ENCODE measurements at places on chromosomes 5 and 9.

- DNase-seq: no peak
Measured at GRCh38 chr5:76367623-76368371, 35.3 kb upstream of the IQGAP2 start.

DNA sequence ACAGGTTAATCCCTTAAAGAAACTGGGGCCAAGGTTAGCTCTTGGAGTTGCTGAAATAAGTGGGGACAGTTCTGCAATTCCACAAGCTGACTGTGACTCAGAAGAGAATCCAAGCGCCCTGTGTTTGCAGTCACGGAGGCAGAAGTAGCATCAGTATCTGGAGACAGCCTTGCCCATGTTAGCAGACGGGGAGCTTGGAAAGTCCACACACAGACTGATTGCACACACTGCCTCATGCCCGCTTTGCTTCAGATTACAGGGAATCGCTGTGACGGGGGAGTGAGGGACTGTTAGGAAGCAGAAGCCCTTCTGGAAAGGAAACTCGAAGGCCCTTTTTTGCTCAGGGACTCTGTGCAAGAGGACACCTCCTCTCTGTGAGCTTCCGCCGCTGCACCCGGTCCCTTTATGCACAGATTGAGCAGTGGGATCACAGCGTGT is 30.9 kb upstream of the PPP1R26 start:
- no peak for DNase-seq

GRCh38 chr9:12880406-12881015 is 105.7 kb downstream of the LURAP1L start:
- DNase-seq: no peak

DNA sequence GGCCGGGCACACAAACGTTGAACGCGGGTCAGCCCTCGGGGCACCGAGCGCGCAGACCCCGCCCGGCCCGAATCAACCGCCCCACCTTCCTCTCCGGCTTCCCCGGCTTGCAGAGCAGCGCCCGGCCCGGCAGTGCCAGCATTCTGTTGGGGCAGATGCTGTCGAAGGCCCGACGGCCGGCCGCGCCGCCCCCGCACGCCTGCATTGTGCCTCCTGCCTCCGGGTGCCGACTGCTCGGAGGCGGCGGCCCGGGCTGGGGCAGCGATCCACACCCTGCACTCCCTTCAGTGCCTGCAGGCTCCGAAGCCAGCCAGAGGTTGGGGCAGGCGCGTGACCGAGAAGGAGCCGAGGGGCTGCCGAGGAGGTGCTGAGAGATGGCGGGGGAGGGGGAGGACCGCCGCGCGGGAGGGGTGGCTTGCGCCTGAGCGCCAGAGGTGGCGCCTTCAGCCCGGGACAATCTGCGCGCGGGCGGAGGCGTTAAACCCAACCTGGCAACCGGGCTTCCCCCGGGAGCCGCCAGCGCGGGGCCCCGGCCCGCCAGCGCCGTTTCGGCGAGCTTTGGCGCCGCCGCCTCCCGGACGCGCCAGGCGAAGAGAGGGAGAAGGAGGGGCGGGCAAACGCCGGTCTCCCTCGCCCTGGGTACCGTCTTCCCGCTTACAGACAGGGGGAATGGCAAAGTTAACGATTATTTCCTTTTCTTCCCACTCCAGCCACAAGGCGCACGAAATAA is at the start of gene MCIDAS:
MCIDAS (minus strand) TSS at position 382 of the 730 bp plus-strand sequence; CDS start at position 205, 177 bp downstream.
- peak; percentile 83 for DNase-seq

DNA sequence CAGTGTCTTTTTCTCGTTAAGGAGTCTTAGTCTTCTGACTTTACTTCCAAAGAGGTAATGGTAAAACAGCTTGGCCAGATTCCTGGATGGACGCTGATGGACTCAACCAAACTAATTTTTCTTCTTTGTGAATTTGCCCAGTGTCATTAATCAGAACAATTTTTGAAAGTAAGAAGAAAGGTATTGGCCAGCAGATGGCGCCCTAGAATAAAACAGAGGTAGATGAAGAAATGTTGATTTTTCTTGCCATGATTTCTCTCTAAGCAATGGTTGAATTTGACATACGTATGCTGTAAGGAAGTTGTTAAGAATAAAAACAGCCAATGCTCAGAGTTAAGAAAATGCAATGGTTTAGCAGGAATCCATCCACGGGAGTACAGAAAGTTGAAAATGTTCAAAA is 500.0 kb downstream of the DIRAS2 start:
- DNase-seq: peak; percentile 76

GRCh38 chr5:134714541-134714940 is 23.8 kb upstream of the CAMLG start:
- DNase-seq: no peak

DNA sequence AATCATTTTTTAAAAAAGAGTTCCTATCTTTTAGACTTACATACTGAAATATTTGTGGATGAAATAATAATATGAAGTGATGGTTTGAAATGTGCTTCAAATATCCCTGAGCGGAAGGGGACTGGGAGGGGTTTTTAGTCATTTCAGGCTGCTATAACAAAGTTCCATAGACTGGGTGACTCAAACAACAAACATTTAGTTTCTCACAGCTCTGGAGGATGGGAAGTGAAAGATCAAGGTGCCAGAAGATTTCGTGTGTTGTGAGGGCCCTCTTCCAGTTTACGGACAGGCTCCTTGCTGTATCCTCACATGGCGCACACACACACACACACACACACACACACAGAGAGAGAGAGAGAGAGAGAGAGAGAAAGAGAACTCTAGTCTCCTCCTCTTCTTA is 27.1 kb upstream of the TEX10 start:
- DNase-seq: no peak

DNA sequence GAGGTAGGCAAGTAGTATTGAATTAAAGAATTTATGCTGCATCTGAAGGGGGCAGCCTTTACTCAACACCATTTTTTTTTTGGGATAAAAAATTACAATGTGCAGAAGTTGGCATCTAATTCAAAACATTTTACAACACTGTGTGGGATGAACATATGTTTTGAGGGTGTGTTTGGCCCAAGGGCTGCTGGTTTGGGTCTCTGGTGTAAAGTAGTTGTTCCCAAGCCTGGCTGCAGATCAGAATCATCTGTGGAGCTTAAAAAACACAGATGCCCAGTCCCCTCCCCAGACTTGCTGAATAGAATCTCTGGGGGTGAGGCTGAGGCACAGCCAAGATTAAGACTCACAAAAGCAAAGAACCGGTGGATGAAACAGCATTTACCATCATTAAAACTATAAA is 33.0 kb upstream of the PDZD2 start:
- no peak for DNase-seq

- DNase-seq: no peak
Measured at GRCh38 chr5:55481293-55481855, 53.4 kb downstream of the PLPP1 start.

- no peak for DNase-seq
Measured at GRCh38 chr9:84781931-84782866, 112.7 kb downstream of the NTRK2 start.

All from activated effector memory CD4-positive, alpha-beta T cell treated with anti-CD3 and anti-CD28 coated beads, Interleukin-2, amount 50 U/mL, for 16 hours (primary cell).